ENCODE measurements at places on chromosomes 13 and 19. TPM values are rescaled to one million over a fixed set of nuclear protein-coding genes. Genes with fewer than 3 reads are reported as not detected.
A peak's percentile ranks its signal among the peaks of the same experiment; 100 is the strongest.

EFNB2 gene
- polyA plus RNA-seq = 84.2 TPM

HIPK4 gene
- polyA plus RNA-seq = 0.35 TPM

NXNL1 gene
- polyA plus RNA-seq = 0.28 TPM

PSMC4 gene
- 63.2 TPM for polyA plus RNA-seq

RRAS gene
- polyA plus RNA-seq = 31.9 TPM

- DNase-seq = no peak
These were observed 22.4 kb upstream of the BRD4 start for GRCh38 chr19:15354566-15355296.

DNA sequence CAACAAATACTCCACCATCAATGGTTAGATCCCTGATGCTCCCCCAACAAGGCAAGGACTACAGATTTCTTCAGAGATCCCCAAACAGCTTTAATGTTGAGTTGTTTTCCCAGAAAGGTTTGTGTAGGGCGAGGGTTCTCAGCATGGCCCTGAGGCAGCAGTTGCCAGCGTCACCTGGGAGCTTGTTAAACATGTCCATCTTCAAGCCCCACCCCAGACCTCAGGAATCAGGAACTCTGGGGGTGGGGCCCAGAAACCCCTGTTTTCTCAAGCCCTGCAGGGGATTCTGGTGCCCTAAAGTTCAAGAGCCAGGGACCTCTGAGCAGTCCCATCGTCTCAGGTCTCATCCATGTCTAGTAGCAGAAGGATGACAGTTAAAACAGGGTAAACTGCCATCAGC, 9.6 kb downstream of the EFNB2 start:
- DNase-seq = no peak

GRCh38 chr13:113404723-113405471, 41.0 kb upstream of the GRTP1 start:
- DNase-seq = no peak

DNA sequence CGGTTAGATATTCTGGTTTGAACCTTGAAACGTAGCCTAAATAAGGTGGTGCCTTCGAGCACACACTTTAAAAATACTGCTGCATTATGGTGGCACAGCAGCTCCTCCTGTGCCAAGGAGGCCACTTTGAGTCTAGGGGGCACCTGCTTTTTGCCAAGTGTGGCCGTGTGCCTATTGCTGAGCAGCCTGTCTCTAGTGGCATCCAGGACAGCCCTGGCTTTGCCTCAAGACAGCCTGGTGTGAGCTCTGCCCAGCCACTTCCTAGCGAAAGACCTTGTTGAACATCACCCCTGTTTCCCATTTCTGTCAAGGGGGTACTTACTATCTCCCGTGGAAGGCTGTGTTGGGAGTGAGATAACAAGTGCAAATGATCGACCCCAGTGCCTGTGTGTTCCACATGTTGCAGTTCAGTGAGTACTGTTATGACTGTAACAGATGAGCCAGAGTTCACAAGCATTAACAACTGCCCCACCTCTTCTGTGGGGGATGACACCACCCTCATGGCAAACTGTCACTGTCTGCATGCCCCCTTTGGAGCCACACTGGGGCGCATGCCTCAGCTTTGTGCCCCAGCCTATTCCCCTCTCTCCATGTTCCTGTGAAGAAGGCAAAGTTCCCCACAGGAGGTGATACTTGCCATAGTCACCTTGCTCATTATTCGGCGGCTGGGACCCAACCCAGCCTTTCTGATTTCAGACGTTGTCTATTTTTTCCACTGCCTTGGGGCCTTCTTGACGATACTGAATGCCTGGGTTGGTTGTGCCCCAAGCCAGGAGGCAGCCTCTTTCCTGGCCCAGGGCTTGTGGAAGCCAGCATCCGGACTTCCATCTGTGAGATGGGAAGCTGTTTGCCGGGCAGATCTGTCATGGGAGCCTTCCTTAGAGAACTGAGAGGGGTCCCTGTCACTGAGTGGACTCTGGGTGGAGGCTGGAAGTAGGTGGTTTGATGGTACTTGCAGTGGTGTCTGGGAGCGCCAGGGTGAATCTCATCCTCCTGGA, 5.4 kb downstream of the GATAD2A start:
- no peak for DNase-seq

GRCh38 chr13:41503356-41503755, 46.0 kb downstream of the RGCC start:
- no peak for DNase-seq

- DNase-seq = peak; percentile 1
These were observed 46.5 kb upstream of the TFDP1 start for GRCh38 chr13:113537909-113538688.

DNA sequence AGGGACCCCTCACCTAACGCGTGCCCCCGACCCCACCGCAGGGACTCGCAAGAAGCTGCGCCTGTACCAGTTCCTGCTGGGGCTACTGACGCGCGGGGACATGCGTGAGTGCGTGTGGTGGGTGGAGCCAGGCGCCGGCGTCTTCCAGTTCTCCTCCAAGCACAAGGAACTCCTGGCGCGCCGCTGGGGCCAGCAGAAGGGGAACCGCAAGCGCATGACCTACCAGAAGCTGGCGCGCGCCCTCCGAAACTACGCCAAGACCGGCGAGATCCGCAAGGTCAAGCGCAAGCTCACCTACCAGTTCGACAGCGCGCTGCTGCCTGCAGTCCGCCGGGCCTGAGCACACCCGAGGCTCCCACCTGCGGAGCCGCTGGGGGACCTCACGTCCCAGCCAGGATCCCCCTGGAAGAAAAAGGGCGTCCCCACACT, 4.7 kb upstream of the MYBPC2 start:
- DNase-seq = peak; percentile 91

DNA sequence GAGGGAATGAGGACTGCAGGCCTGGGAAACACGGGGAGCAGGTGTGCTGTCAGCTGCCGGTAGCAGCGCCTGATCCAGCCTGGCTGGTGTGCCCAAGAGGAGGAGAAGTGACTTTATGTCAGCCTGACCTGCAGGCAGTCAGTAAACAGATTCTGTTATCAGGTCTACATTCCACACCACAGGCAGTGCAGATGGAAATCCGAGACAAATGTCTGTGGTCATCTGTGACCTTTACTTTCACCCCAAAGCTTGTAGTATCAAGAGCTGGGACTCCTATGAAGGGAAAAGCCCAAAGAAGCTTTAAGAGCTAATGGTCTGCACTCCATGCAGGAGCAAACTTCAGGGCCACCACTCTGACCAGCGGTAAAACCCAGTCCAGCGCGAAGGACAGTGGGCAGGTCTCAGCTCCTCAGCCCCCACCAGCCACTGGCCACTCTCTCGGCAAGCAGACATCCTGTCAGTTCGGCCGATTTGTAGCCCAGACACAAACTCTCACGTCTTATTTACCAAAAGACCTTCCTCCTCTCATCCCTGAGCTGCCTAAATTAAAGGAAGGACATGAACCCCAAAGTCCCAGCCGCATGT, 7.7 kb downstream of the EPS15L1 start:
- no peak for DNase-seq

DNA sequence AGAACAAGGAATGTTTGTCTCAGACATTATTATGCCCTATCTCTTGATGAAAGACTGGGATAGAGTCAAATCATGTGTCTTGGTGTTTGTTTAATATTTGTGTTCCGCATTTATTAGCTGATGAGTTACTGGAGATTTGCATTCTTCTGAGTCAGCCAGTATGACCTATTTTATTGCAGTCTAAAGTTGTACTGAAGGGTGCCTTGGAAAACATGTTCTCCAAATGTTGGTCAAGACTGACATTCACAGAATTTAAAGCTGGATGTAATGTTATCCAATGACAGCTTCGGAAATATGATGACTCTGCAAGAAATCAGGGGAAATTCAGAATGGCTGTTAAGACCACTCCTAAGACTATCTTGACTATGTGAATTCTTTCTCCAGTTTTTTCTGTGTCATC, 134.0 kb downstream of the KCNRG start:
- DNase-seq = no peak

DNA sequence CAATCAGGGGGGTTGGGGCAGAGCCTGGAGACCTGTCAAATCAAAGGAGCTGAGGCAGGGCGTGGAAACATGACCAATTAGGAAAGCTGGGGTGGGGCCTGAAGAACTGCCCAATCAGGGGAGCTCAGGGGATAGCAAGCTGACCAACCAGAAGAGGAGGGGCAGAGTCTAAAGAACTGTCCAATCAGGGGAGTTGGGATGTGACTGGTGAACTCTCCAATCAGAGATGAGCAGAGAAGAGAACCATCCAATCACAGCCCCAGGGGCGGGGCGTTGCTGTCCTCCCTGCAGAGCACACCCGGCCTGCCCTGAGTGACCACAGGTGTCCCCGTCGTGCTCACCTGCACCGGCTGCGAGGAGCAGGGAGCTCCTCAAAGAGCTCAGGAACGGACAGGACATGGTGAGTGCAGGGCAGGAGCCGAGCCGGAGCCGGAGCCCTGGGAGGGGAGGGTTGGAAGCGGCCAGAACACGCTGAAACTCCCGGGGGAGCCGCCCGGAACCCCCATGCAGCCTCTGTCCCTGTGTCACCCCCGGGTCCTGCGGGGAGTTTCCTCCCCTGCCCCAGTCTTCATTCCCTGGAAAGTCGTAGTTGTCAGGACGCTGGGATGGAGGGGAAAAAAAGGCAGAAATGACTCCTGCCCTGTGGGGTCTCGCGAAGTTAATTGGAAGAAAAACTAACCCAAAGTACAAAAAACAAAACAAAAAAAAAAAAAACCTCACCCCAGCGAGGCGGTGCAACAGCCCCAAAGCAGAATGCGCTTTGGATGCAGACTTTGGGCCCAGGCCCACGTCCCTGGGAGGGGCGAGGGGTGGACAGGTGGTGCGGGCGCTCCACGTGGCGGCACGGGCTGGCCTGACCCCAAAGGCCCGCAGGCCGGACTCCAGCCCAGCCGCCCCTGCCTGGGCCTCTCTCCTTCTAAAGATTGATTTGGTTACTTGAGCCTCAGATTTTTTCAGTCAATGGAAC, at the start of gene ZNF556:
Gene ZNF556 (plus strand): TSS at position 311 of the 967 bp plus-strand sequence. CDS start 87 bp downstream, at position 398.
- no peak for DNase-seq

- DNase-seq = no peak
These were observed 35.2 kb upstream of the WDFY2 start for GRCh38 chr13:51549050-51549449.

DNA sequence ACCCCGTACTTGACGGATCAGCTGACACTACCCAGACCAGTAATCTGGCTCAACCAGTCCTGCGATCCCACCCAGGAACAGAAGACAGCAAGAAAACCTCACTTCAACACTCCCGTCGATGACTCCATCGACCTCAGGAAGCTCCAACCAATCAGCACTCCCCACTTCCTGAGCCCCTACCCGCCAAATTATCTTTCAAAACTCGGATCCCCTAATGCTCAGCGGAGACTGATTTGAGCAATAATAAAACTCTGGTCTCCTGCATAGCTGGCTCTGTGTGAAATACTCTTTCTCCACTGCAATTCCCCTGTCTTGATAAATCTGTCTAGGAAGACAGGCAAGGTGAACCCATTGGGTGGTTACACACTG, 1.2 kb downstream of the LSM4 start:
- no peak for DNase-seq

DNA sequence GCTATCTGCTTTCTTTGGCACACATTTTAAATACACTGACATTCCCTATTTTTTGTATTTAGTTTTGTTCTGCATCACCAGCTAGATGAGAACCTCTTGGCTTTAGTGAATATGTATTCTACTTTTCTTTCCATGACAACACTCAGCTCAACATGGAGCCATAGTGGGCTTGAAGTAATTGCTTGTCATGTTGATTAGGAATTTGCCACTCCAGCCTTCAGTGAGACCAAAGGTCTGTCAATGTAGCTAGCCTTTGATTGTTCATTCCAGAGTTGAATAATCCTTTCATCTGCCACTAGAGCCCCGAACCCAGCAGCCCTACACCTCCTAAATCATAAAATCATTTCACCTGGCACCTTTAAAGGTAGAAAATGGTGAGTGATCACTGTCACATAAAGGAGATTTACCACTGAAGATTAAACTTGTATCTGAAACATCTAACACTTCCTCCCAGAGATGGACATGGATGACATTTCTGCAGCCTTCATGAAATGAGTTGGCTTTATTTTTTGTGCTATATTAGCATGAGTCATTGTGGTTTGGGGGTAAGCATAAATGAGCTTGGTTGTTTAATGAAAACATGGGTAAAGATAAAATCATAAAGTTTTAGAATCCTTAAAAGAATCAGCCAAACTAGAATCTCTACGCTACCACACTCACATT, 29.2 kb upstream of the GARRE1 start:
- DNase-seq = no peak

DNA sequence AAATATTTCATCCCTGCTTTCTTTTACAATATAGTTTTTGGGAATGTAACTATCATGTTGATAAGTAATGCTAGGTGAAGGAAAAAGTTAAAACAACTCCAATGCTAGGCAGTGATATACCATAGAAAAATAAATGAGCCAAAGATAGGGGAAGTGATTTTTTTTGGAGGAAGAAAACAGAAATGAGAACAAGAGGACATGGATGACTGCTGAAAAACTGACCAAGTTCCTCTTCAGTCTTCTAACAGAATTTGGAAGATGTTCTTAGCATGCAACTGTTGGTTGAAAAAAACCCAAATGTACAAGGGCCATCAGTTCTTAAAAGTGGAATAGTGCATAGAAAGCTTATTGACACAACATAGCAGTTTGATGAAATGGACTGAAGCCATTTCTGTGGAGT, 262.5 kb upstream of the STARD13 start:
- no peak for DNase-seq

- no peak for DNase-seq
These were observed 8.3 kb upstream of the FAM187B start for GRCh38 chr19:35236638-35237400.

GRCh38 chr19:3276341-3276799, 51.9 kb downstream of the CELF5 start:
- peak; percentile 10 for DNase-seq

GRCh38 chr13:97858161-97858560, 95.3 kb upstream of the IPO5 start:
- DNase-seq = no peak

DNA sequence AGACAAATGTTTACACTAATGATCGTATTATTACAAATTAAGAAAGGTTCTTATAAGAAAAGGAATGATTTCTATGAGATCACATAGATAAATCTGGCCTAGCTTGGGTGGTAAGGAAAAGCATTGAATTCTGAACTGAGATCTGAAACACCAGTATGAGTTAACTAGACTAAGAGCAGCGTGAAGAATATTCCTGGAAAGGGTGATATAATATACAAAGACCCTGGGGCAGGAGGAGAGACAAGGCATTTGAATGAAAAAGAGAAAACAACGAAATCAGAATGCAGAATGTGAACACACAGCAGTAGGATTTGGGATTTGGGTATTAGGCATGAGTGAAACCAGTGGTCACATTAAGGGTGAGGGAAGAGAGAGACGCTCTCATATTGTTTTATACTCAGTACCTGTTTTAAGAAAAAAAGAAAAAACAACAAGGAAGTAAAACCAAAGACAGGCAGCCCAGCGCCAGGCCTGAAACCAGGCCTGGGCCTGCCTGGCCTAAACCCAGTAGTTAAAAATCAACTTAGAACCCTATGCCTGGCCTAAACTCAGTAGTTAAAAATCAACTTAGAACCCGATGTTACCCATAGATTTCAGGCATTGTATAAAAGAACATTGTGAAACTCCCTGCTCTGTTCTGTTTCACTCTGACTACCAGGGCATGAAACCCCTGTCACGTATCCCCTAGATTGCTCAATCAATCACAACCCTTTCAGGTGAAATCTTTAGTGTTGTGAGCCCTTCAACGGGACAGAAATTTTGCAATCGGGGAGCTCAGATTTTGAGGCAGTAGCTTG, 287.1 kb downstream of the ITGBL1 start:
- no peak for DNase-seq

GRCh38 chr13:23671897-23672296, 101.7 kb downstream of the TNFRSF19 start:
- no peak for DNase-seq

- peak; percentile 27 for DNase-seq
These were observed 94.7 kb upstream of the PRR20A start for GRCh38 chr13:57045826-57046546.

All from left lung (tissue), 14 donors.